ENCODE measurements at places on chromosomes 2 and 18.

DNA sequence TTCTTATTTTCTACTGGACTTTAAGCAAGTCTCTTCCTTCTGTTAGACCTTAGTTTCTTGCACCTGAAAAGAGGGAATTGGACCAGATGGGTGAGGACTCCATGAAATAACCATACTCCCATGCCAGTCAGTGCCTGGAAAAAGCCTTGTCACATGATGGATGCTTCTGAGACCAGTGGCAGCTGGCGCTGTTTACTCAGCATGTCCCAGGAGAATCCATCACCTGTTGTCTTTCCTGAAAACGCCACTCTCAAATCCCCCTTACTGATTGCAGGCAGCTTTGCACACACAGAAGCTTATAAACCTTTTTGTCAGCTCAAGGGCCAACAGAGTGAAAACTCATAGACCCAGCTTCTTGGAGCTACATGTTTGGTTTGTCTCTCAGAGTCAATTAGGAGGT, 117.6 kb downstream of the POLE4 start:
- DNase-seq: no peak

GRCh38 chr2:145691659-145692058, 1171.7 kb upstream of the ZEB2 start:
- no peak for DNase-seq

GRCh38 chr18:12394428-12394827, 13.3 kb upstream of the PRELID3A start:
- no peak for DNase-seq

- no peak for DNase-seq
These were observed 88.3 kb upstream of the ITGB6 start for GRCh38 chr2:160288324-160288723.
